Left ventricle myocardium superior (tissue), 1 donor: ENCODE measurements at places on chromosomes 16 and 17. TPM values are rescaled to one million over a fixed set of nuclear protein-coding genes. Genes with fewer than 3 reads are reported as not detected.

GRCh38 chr17:55266051-55266957 lies 1.5 kb downstream of the HLF start:
- peak; percentile 53 for DNase-seq

GRCh38 chr17:73770115-73770848 lies 126.0 kb upstream of the SDK2 start:
- DNase-seq: peak; percentile 89

MRPL45 gene
- total RNA-seq: 39.5 TPM

GRCh38 chr16:30401768-30402425 lies 5.5 kb upstream of the ZNF771 start:
- DNase-seq: no peak

DNA sequence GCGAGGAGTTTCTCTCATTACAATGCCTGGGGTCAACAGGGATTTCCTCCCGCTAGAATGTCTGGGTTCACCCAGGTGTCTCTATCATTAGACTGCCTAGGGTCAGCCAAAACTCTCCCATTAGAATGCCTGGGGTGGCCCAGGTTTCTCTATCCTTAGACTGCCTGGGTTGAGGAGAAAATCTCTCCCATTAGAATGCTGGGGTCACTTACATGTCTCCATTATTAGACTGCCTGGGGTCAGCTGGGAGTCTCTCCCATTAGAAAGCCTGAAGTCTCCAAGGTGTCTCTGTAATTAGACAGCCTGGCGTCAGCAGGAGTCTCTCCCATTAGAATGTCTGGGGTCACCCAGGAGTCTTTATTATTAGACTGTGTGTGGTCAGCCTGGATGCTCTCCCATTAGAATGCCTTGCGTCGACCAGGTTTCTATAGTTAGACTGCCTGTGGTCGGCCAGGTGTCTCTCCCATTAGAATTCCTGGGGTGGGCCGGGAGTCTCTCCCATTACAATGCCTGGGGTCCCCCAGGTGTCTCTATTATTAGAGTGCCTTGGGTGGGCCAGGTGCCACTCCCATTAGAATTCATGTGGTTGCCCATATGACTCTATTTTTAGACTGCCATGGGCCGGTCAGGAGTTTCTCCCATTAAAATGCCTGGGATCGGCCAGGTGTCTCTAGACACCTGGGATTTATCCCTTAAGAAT lies 2272.1 kb downstream of the TP53TG3F start:
- no peak for DNase-seq

- no peak for DNase-seq
Observed at GRCh38 chr16:46974352-46974751, 878 bp upstream of the DNAJA2 start.

GRCh38 chr16:66662445-66663194 lies 33.9 kb downstream of the CMTM4 start:
- DNase-seq: no peak

KRT15 gene
- total RNA-seq: 0.32 TPM

MT1B gene
- total RNA-seq: not detected

DNA sequence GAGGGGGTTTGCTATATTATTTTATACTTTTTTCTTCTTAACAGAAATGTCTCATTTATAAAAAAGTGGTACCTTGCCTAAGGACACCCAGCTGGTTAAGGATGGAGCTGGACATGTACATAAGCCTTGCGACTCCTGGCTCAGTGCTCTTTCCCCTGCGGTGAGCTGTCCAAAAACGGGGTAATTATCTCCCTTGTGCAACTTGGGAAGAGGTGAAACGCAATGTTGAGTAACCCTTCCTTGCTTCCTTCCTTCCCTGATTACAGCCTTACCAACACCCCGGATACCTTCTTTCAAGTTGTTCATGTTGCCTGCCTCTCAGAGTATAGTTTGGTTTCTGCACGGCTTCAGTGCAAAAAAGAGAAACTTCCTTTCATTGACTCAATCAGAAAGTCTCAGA lies 94.1 kb upstream of the XYLT1 start:
- no peak for DNase-seq
